CD8-positive, alpha-beta T cell (primary cell): ENCODE measurements at places on chromosomes 1 and 21. TPM values are rescaled to one million over a fixed set of nuclear protein-coding genes. Genes with fewer than 3 reads are reported as not detected.

DNA sequence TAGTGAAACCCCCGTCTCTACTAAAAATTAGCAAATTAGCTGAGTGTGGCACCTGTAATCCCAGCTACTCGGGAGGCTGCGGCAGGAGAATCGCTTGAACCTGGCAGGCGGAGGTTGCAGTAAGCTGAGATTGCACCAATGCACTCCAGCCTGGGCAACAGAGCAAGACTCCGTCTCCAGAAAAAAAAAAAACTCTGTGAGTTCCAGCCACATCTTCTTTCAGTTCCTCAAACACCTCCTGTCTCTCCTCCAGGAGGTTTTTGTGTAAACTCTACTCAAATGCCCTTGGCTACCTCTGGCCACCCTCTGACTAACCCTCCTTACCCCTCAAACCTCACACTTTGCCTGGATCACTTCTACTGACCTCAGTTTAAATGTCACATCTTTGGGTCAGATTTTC is 38.1 kb downstream of the RCSD1 start:
- DNase-seq, result no peak

DNA sequence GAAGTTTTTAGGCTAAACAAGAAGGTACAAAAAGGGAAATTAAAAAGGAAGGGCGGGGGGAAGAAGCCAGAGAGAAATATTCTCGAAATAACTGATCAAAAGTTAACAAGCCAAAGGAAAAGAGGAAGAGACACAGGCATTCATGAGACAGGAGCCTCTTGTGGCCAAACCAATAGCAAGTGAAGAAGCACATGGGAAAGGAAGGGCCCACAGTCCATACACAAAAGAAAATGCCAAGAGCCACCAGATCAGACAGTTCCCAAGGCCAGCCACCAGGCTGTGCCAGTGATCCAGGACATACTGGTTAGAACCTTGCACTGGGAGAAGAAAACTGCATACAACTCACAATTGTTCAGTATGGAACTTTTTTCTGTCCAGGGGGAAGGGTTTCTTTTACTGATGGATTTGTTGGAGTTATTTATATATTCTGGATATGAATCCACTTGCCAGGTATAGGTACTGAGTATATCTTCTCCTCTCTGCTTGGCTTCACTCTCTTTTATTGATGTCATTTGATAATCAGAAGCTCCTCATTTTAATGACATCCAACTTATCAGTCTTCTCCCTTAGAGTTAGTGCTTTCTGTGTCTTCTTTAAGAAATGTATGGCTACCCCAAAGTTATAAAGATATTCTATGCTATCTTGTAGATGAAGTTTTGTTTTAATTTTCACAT is 76.8 kb downstream of the CD46 start:
- no peak for DNase-seq

GRCh38 chr1:39378377-39378776 is 113.1 kb upstream of the BMP8A start:
- DNase-seq, result no peak

- DNase-seq, result no peak
These were observed 13.9 kb upstream of the CNR2 start for GRCh38 chr1:23927097-23927496.

GRCh38 chr21:29091033-29091432 is 17.6 kb upstream of the CCT8 start:
- no peak for DNase-seq

DNA sequence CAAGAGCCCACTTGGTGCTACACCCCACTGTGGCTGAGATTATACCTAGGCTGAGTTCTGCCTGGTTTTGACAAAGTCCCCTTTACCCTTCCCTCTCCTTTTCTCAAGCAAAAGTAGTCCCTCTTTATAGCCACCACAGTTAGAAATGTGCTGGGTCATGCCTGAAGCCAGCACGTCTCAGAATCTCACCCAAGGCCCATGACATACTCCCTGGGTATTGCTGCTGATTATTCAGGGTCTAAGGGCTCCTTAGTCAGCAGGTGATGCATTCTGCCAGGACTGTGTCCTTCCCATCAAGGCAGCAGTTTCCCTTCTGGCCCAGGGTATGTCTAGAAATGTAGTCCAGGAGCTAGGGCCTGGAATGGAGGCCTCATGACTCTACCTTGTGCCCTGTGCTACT is 67.3 kb upstream of the COX20 start:
- DNase-seq, result no peak

DNA sequence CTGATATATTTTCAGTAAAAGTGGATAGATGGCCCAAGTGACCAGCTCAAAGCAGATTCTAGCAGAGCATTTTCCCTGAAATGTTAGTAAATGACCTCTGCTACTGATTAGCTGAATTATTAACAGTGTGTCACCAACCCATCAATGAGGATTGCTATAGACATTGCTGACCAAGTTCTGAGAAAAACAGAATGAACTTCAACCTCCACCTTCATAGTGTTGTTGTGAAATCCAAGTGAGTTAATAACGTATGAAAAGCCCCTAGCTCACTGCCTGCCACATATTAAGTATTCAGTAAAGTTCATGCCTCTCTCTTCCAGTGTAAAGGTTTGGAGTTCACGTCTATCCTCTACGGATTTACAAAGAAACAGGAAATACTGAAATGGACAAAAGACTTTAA is 15.8 kb downstream of the PLPP3 start:
- DNase-seq, result no peak

- DNase-seq, result no peak
These were observed 110.1 kb downstream of the SLC45A1 start for GRCh38 chr1:8427986-8428385.

GRCh38 chr1:98102345-98103030 is 181.7 kb upstream of the DPYD start:
- DNase-seq, result no peak

The RIMKLA gene
- total RNA-seq, result 0.05 TPM

The HSD17B7 gene
- 21.6 TPM for total RNA-seq

The GBP6 gene
- 0.14 TPM for total RNA-seq

The KCNE2 gene
- not detected for total RNA-seq
